ENCODE measurements at places on chromosomes 4 and X.

GRCh38 chr4:83657336-83657735, 121.4 kb downstream of the GPAT3 start:
- DNase-seq = no peak

- DNase-seq = peak; percentile 70
Measured at GRCh38 chr4:78938868-78939666, at the start of gene PAQR3. Gene PAQR3 (minus strand): TSS chr4:78939438. CDS start chr4:78939224, 214 bp downstream.

- no peak for DNase-seq
Measured at GRCh38 chrX:12581546-12581945, 209.7 kb upstream of the PRPS2 start.

- no peak for DNase-seq
Measured at GRCh38 chr4:152935631-152936445, at the start of gene FHDC1. Gene FHDC1 (plus strand): TSS chr4:152936323. CDS start chr4:152943058, 6,735 bp downstream.

- DNase-seq = peak; percentile 55
Measured at GRCh38 chr4:185005219-185005819, 13.0 kb upstream of the HELT start.

DNA sequence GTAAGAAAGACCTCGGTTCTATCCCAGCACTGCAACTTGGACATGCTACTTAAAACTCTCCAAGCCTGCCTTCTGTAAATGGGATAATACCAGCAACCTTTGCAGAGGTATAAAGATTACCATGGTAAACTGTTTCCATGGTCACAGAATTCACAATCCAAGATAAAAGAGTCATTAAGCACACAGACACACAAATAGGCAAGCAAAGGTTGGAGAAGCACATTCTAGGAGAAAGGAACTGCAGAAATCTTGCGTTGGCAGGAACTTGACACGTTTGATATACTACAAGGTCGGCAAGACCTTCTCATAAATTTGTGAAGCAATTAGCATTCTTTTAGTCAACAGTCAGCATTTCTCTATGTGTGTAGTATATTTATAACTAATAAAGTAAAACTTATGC, 12.3 kb upstream of the CHRNA9 start:
- no peak for DNase-seq

- DNase-seq = no peak
Measured at GRCh38 chr4:94827481-94828110, 69.8 kb downstream of the BMPR1B start.

DNA sequence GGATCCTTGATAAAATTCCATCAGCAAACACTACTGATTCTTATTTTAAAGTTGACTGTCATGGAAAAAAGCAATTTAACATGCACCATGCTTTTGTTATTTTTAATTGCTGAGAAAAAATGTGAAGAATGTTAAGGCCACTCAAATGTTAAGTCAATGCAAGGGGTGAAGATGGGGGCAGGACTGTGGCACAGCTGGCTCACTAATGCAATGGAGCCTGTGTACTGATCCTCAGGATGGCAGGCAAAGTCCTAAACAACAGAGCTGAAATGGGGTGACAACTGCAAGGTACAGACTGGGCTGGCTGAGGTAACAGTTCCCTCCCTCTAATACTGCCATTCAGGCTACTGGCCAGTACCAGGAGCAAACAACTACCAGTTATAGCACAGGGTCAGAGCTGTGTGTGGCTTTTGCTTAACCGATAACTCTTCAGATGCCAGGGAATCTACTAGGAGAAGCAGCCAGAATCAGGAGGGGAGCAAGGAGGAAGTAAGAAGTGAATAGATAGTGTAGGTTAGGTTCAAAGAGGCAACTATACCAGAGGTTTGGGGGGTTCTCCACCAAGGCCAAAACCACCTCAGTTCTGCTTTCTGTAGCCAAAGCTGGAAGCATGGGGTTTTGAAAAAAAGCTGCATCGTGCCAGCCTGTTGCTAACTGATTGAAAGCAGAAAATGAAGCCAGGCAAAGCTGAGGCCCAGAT, 372.6 kb downstream of the OPHN1 start:
- no peak for DNase-seq

- DNase-seq = no peak
Measured at GRCh38 chr4:74638689-74639088, 155.6 kb downstream of the BTC start.

- no peak for DNase-seq
Measured at GRCh38 chr4:20019310-20020015, 232.2 kb upstream of the SLIT2 start.

DNA sequence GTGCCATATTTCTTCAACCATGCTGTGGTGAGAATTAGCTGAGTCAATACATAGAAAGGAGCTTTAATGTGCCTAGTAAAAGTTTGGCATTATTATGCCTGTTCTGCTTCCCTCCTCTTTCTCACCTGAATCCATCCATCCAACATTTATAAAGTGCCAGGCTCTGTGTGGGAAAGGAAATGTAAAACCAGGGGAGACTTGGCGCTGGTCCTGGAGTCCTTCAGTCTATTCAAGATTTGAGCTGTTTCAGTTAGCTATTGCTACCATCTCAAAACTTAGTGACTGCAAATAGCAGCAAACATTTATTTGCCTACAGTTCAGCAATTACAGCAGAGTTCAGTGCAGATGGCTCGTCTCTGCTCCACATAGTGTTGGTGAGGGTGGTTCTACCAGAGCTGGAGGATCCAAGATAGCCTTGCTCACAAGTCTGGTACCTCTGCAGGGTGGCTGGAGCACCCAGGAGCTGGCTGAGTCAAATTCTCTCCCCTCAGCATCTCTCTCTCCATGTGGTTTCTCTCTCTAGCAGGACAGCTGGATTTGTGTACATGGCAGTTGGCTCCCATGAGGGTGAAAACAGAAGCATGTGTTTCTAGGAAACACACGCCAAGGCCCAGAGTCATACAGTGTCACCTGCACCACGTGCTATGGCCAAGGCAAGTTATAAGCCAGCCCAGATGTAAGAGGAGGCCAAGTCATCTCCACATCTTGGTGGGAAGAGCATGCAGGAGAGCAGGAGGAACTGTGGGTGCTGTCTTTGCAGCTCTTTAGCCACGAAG, 77.3 kb downstream of the FHDC1 start:
- DNase-seq = no peak

- no peak for DNase-seq
Measured at GRCh38 chr4:22488106-22488505, 27.8 kb downstream of the ADGRA3 start.

DNA sequence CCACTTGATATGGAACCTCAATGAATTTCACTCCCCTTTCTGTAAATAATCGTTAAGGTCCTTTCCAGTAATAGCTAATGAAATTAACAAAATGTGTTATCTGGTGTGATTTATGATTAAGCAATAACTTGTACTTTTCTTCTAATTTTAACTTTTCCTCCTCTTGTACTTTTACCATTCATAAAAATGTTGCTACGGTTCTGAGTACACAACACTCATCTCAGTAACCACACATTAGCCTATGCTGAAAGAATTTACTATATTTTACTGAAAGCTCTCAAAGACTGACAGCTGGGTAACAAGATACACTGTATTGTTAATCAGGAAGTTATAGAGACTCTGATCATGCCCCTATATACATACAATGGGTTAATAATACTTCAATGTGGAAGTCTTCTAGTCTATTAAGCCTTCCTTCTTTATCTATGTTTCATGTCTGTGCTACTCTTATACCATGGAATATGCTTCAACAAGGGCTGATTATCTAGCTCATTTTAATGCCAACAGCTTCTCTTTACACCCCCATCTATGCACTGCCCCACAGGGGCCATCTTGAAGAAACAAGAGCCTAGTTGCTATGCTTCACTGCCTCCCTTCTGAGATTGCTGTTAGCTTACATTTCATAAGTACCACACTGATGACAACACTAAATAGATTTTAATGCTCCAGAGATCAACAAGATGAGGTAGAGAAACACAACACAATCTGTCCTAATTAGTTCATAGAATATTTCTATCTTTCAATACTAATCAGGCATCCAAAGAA, 39.1 kb downstream of the LAMP2 start:
- no peak for DNase-seq

Data from central memory CD8-positive, alpha-beta T cell (primary cell).